Progenitor cell of endocrine pancreas (in vitro differentiated cells): ENCODE measurements at places on chromosomes 7 and 10.

DNA sequence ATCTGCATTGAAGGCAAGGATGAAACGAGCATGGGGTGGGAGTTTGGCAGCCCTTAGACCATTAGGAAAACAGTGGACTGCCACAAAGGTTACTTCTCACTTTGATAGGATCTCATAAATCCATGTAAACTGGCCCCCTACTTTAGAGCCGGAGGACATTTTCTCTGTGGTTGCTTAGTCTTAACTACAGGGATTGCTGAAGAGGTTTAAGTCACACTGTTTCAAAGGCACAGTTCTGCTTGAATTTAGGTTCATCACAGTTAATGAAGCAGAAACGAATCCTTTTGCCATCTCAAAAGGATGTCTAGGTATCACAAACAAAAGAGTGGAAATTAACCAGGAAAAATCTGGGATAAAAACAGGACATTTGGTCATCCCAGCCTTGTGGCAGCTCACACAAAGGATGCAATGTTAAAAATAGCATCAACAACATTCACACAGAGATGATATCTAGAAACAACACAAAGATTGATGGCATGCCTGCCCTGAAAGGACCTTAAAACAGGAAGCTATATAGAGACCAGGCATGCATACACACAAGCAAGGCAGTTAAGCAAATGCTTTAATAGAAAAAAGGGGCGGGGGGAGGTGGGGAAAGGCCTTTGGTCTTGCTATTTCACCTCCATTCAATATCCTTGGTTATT, 74.0 kb downstream of the DOCK4 start:
- DNase-seq, result no peak

DNA sequence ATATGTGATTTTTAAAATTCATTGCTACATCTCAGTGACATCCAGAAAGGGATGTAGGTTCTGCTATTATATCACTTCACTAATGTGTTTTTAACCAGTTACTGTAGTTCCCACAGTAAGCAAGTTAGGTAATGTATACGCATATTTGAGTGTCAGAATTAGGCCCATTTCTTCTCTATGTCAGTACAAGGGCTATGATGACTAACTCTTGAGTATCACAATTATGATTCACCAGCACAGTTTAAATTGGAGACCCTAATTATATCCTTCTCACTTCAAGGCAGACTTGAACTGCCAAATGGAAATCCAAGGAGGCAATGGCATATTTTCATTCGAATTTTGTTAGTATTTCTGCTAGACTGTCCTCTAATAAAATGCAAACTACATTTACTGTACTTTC, 23.6 kb downstream of the BZW2 start:
- DNase-seq, result no peak

DNA sequence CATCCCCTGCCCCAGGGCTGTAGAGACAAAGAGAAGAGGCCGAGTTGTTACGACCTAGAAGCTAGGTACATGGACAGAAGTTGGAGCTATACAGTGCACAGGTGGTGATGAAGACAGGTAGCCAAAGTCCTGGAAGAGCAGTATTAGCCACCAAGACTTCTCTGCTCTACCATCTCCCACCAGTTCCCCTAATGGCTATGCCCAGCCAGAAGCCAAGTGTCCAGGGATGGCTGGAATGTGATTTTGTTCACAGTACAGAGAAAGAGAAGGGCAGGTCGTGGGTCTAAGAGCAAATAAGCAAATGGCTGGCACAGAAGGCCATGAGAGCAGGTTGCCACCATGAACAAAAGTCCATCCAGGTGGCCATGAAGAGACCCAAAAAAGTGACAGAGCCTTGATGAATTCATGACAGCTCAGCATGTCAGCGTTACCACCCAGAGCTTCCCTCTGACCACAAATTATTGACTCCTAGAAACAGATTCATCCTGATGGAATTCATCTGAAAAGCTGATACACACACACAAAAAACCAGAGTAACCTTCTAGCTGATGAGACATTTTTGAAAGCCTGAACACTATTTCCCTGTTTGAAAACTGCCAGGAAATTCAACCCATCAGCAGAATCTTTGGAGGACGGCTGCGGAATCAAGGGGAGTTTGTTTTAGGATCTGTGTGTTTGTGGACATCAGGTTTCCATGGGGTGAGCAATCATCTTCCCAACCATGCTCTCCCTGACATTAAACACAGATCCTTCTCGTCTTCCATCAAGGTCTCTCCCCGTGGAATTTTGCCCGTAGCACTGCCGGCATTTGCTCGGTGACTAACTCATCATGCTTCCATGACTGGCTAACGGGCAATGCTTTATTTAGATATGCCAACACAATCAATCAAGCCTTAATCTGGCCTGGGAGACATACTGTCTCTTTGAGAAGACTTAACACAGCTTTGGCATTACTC, 906.7 kb upstream of the AUTS2 start:
- no peak for DNase-seq

- no peak for DNase-seq
Observed at GRCh38 chr7:122380992-122381391, 76.4 kb upstream of the FEZF1 start.

GRCh38 chr10:26755443-26755903, 58.0 kb downstream of the PDSS1 start:
- DNase-seq, result no peak

DNA sequence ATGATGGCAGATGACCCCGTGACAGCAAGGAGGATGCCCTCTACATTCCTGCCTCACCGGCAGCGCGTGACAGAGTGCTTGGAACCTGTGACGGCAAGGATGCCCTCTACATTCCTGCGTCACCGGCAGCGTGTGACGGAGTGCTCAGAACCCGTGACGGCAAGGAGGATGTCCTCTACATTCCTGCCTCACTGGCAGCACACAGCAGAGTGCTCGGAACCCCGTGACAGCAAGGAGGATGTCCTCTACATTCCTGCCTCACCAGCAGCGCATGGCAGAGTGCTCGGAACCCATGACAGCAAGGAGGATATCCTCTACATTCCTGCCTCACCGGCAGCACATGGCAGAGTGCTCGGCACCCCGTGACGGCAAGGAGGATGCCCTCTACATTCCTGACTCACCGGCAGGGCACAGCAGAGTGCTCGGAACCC, 231.0 kb downstream of the DIP2C start:
- no peak for DNase-seq

DNA sequence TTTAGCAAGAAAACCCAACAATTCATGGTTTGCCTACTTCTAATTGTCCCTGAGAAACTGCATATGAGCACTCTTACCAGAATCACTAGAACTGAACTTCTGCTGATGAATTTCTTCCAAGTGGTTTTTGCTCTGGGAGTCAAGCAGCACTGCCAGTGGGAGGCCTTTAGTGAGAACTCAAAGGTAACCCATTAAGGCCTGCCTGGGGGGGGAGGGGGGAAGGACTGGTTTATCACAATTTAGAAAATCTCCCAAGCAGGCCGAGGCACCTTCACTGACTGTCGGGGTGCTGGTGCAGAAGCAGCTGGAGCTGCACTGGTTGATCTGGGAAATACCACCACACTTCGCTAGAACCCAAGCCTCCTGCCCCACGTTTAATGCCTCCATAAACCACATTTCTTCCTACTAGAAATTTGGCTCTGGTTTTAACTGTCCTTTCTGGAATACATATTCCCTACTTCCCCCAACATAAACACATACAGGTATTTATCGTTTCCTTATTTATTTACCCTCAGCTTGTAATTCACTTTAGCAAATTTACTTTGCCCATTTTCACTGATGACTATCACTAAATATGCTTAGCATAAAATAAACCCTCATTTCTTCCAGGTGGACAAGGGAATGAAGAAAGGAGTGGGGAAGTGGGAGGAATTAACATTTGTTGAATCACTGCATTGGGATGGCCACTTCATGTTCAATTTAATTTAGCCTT, 14.2 kb downstream of the ANK3 start:
- DNase-seq, result no peak

DNA sequence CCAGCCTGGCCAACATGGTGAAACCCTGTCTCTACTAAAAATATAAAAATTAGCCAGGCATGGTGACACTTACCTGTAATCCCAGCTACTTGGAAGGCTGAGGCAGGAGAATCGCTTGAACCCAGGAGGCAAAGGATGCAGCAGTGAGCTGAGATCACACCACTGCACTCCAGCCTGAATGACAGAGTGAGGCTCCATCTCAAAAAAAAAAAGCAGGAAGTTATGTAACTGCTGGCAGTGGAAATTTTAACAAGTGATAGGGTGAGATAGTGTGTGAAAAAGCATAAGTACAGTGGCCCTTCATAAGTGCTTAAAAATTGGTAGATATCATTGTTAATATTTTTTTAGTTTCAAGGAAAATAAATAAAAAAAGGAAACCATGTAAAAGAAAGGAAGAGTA, 12.3 kb downstream of the AKR1C3 start:
- DNase-seq, result no peak

DNA sequence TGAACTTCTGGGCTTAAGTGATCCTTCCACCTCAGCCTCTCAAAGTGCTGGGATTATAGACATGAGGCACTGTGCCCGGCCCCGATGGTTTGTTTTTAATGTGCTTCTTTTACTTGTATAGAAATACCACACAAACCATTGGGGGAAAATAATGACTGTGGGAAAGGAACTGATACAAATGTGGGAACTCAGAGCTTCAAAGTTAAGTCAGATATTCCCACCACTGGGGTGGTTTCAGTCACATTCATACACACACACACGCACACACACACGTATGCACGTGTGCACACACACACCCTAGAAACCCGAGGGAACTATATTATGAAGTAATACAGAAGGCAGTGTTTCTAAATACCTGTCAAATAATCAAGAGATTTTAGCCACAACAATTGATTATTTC, 17.0 kb downstream of the CPA4 start:
- DNase-seq, result no peak

DNA sequence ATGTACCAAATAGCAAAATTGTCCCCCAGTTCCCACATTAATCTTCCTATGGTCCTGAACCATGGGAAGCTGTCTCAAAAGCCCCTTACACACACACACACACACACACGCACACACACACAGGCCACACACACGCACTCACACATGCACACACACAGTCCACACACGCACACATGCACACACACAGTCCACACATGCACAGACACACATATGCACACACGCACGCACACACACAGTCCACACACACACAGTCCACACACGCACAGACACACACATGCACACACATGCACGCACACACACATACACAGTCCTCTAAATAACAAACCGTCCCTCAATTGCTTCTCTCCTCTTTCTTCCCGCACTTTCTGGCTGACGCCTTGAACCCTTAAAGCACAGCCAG, 265.3 kb downstream of the TCERG1L start:
- DNase-seq, result no peak

DNA sequence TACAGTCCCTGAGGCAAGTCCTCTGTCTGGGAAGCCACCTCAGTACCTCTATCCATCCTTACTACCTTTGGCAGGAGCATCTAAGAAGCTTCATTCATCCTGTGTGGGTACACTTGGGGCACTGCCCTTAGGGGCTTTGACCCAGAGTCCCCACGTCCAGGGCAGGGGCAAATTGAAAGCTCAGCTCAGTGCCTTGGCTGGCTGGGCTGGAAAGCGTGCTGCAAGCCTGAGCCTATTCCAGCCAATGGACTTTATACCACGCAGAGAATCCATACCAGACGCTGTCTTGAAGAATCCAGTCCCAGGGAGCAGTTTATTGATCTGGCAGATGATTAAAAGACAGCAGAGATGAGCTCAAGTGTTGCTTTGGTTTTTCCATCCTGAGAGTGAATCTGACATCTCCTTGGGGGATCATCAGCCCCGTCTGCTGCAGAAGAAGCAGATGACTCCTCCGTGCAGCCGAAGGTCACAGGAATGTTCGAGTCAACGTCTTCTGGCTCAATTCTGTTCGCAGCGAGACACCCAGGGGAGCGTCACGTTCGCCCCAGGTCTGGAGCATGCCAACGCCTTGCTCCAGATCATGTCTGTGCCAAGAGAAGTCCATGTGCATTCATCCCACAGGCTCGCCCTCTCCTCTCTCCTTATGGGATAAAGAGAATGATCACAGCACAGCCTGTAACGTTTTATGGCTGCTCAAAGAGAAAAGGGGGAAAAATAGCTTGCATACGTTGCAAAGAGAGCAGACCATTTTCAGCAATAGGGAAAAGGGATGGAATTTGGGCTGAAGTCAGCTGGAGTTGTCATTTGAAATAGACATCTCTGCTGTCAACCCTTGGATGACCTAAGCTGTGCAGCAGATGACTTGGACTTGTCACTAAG, 35.8 kb upstream of the LYZL1 start:
- no peak for DNase-seq

GRCh38 chr7:105835441-105835840, 41.0 kb downstream of the ATXN7L1 start:
- no peak for DNase-seq

DNA sequence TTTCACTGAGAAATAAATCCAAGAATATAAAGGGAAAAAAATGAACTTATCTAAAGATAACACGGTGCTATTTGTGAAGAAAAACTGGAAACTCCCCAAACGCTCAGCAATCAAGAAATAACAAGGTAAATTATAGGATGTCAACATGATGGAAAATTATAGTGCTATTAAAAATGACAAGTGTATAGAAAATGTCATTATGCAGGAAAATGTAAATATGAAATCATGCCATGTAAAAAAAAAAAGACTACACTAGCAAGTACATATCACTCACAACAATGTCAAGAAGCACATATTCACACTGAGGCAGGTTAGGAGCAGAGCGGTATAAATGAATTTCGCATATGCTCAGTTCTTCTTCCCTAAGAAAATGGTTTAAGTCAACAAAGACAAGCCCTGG, 27.7 kb downstream of the KLRG2 start:
- DNase-seq, result no peak

- no peak for DNase-seq
Observed at GRCh38 chr7:135789956-135790355, 41.3 kb upstream of the FAM180A start.

DNA sequence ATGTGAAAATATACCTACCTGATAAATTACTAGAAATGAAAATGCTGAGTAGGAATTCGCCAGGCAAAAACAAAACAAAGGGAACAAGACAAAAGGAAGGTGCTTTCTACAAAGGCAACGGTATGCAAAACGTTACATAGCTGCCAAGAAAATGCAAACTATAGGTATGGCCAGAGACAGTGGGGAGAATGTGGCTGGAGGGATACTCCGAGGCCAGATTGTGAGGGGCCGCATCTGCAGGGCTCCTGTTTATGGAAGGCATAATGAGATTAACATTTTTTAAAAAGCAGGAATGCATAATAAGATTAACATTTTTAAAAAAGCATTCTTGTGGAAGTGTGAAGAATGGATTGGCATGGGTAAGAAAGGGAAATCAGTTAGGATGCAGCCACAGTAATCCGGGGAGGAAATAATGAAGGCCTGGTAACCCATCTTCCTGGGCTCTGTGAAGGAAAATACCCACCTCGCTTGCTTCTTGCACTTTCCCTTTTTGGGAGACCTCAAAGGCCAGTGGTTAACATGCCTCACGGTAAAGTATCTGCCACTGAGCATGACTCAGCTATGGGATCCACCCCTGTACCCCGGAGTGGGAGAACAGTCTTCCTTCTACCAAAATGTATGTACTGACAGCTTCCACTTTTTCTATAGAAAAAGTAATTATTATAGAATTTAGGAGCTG, 145.8 kb upstream of the LRRN3 start:
- no peak for DNase-seq
